GM06990 (cell line): ENCODE measurements at places on chromosomes 4 and X.

DNA sequence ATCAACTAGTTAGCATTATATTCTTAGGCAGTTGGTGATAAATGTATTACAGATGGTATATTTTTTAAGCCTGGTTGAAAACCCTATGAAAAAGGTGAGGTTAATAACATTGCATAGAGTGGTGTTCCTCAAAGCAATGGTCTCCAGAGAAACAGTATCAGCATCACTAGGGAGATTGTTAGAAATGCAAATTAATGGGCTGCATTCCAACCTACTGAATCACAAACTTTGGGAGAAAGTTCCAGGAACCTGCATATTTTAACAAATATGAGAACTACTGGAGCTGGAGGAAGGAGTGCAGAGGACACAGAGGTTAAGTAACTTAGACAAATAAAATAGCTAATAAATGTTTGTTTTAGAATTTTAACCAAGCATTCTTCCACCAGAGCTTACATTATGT is 166.9 kb upstream of the PCDH10 start:
- no peak for DNase-seq

DNA sequence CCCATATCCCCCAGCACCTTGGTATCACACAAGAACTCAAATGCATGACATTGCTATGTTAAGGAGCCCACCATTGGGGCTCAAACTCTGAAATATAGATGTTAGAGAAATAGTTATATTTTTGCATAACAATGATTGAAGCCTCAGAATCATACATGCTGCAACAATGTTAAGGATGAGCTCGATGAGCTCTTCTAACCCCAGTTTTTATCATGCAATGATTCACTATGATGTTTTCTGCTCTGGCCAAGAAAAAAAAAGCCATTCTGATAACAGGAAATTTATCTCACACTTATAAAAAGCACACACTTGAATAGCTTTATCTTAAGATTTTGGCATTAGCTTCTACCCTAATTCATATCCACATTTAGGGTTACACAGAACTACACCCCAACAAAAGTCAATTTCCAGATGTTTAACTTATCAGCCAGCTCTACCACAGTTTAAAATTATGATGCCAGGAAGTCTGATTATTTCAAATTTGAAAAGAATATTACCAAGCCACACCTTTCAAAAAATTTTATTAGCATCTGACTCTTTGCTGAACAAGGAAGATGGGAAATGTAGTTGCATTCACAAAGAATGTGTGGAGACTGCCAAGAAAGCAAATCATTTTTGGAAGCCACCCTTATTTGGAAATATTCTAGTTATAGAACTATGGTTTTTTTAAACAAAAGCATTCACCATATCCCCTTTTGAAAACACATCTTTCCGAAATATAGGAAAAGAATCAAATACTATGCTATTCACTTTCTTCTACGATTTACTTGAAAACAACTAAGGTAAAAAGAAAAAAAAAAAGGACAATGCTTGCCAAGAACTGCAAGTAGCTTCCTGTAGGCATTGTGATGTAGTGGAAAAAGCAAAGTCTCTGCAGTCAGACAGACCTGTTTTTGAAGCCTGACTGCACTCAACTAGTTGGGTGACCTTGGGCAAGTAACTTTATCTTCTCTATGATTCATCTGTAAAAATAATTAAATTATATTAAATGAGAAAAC is 100.8 kb upstream of the PLS3 start:
- no peak for DNase-seq

DNA sequence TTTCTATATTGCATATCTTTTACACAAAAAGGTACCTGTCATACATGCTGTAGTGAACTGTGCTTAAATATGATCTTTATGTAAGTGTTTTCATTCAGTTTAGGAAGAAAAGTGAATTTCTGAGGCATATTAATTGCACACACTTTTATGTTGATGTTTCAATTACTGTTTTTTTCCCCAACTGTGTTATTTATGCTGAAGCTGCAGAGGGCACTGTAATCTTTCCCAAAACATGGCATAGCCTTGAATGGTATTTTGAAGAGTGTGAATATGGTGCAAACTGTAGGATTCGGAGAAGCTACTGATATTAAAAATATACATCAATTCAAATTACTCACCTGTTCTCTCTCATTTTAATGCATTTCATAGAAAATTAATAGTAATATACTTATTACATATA is 6.0 kb upstream of the CENPE start:
- no peak for DNase-seq

- no peak for DNase-seq
These were observed 42.5 kb upstream of the ANTXR2 start for GRCh38 chr4:80115368-80116181.
